ENCODE measurements at places on chromosomes 2 and 18. TPM values are rescaled to one million over a fixed set of nuclear protein-coding genes. Genes with fewer than 3 reads are reported as not detected.

DNA sequence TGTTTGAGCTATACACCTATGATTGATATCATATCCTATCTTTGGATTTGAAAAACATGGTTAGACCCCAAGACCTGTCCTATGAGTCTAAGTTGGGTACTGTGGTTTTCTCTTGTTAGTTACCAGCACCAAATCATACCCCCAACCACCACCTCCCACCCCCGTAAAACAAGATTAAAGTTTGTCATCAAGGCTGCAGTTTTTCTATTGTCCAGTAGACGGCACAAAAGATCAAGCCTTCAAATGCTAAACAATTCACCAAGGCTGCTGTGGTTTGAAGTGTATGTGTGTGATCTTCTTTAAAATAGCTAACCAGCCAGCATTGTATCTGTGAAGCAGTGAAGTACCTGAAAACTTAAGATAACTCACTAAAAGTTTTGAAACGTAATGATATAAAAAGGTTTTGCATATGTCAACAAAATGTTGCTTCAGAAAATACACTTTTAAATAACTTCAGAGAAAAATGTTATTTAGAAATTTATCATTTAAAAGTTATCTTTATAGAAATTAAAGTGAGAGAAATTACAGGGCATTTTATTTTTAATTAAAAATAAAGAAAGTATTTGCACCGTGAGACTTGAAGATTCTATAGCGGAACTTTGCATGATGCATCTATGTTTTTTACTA is 5.8 kb upstream of the MEIS1 start:
- no peak for DNase-seq

MOGAT1 gene
- total RNA-seq, result not detected

- DNase-seq, result peak; percentile 76
Observed at GRCh38 chr2:9565436-9566153, 10.0 kb upstream of the ADAM17 start.

REG3G gene
- not detected for total RNA-seq

Data from pulmonary artery endothelial cell (primary cell).